ENCODE measurements at places on chromosomes 13 and 19.

GRCh38 chr19:12786141-12786870 lies 5.0 kb upstream of the JUNB start:
- peak; percentile 91 for DNase-seq

DNA sequence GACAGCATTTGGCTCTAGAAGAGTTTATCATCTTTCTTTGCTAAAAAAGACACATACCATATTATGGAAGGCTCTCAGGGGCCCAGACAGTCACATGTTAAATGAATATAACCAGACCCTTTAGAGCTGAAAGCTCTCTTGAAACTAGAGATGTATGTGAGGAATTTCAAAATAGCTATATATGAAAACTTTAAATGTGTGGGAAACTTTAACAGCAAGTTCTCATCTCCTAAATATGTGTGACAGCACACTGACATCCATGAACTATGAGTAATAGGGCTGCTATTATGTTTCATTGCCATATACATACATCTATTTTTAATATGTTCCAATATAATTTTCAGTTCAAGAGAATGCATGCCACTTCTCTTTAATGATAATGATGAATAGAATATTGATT lies 509.5 kb downstream of the GPC6 start:
- no peak for DNase-seq

DNA sequence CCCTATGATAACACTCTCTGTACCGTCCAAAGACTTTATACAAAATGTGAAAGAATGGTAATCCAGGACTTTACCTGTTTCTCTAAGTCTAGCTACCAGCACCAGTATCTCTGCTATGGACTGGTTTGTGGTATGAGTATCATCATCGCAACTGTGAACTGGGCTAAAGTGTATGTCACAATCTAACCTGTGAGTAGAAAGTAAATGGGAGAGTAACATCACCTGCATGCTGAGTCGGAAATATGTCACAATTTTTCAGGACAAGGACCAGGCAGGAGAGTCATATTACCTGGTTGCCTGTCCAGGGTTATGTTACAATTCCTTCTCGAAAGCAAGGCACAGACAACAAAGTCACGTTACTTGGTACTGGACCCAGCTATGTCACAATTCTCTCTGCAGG lies 5.1 kb upstream of the ZNF43 start:
- DNase-seq: no peak

DNA sequence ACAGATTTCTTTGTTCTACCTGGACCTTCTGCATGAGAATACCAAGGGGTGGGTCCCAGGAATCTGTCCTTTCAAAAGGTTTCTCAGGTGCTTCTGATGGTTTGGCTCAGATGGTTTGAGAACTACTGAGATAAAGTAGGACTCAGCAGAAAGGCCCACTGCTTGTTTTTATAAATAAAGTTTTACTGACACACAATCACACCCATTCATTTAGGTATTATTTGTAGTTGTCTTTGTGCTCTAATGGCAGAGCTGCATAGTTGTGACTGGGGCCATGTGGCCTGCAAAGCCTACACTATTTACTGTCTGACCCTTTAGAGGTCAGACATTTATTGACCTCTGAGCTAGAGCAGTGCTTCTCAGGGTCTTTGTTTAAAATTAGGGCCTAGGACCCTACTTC lies 17.6 kb downstream of the EDDM13 start:
- no peak for DNase-seq

DNA sequence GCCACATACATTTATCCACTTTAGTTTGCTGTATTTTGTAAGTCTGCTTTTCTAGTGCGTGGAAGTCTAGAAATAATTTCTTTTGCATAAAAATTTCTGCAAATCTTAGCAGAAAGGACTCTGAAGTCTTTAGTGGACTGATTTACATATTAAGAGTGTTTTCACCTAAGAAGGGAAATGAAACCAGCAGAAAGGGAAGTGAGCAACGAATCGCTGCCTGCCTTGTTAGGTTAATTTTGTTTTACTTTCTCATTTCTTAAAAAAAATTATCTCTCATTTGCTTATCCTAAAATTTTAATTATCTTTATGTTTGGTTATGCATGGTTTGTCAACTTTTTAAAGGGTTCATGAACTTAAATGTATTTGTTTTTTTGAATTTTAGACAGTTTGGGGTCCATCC lies 767 bp upstream of the GPR18 start:
- peak; percentile 80 for DNase-seq

DNA sequence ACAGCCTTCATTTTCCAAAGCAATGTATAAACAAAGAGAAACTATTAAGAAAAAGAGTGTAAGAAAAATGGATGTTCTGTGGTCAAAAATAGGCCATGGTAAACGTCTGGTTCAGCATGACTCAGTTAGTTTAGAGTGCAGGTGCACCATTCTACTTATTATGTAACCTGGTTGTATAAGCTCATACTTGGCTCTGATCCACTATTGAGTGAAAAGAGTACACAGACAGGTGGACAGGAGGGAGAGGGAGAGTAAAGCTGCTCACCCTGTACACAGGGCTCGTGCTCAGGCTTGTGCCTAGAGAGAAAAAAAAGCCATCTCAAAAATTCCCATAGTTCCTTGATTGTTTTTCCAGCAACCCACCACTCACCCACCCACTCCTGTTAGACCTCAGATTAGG lies 85.8 kb upstream of the ZNF91 start:
- DNase-seq: no peak

DNA sequence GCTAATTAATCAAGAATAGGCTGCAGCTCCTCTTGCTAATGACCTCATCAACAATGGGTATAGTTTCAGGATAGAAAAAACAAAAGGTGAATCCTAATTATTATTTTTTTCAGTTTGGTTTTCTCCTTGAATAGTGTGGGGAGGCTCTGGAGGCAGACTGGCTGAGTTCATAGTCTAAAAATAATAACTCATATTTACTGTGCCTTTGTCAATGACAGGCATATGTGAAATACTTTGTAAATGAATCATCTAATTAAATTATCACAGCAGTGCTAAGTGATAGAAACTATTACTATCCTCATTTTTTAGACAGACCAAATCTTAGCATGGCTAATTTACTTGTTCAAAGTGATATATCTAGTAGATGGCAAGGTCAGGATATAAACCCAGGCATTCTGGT lies 1261.0 kb upstream of the SLC10A2 start:
- no peak for DNase-seq

DNA sequence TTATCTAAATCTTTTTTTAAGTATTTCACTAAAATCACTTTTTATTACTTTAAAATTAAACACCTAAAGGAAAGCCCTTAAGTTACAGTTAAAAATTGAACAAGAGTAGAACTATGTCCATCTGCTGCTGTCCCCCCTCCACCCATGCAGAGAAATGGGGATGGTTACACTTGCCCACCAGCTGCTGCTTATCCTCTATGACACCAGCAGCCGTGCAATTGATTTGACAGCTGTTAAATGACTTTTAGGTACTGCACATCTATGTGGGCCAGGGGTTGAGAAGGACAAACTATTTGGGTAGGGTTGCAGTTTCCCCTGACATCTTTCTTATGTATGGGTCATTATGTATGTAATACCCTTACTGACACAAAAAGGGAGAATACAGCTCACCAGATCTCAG lies 77.2 kb downstream of the TBC1D4 start:
- no peak for DNase-seq

DNA sequence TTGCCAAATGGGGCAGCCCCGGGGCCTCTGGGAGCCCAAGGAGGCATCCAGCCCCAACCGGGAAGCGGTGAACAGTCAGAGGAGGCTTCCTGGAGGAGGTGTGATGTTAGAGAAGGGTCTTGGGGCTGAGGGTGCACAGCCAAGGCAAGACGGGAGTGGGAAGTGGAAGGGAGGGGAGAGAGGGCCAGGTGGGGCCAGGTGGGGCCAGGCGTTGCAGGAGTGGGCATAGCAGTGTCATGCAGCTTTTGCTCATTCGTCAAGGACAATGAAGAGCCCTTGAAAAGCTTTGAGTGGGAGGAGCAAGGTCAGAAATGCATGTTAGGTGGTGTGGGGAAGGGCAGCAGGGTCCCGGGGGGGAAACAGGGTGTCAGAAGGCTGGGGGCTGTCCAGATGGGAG lies 1.8 kb downstream of the FBN3 start:
- DNase-seq: no peak

GRCh38 chr19:6343462-6343861 lies 10.1 kb upstream of the ACER1 start:
- DNase-seq: peak; percentile 30

DNA sequence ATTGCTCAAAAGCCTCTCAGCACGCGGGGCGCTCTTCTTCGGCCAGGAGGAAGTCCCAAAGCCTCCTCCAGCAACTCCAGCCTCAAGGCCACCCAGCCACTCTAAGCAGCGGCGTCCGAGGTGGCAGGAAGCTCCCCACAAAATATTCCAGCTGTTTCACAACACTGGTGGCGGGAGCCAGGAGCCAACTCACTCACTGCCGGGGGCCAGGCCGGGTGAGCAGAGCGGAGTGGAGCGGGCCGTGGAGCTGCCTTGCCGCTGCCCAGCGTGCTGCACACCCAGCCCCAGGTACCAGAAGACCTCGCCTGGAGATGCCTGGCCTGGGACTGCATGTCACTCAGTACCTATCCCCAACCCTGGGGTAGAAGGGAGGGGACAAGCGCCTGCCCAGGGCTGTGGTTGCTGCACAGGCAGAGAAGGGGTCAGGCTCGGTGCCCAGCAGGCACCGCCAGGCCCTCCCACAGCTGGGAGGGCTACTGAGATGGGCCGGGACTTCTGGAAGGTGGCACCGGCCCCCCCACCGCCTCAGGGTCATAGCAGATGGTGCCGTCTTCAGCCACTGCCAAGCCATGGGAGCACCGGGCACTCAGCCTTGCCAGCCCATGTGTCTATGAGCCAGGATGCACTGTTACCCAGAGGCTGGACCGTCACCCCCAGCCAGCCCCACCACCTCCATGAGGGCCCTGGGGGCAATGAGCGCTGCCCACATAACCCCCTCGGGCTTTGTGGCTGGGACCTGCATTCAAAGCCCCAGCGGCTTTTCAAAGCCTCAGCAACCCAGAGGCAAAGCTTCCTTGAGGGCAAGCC lies 59.2 kb downstream of the MLLT1 start:
- peak; percentile 41 for DNase-seq

DNA sequence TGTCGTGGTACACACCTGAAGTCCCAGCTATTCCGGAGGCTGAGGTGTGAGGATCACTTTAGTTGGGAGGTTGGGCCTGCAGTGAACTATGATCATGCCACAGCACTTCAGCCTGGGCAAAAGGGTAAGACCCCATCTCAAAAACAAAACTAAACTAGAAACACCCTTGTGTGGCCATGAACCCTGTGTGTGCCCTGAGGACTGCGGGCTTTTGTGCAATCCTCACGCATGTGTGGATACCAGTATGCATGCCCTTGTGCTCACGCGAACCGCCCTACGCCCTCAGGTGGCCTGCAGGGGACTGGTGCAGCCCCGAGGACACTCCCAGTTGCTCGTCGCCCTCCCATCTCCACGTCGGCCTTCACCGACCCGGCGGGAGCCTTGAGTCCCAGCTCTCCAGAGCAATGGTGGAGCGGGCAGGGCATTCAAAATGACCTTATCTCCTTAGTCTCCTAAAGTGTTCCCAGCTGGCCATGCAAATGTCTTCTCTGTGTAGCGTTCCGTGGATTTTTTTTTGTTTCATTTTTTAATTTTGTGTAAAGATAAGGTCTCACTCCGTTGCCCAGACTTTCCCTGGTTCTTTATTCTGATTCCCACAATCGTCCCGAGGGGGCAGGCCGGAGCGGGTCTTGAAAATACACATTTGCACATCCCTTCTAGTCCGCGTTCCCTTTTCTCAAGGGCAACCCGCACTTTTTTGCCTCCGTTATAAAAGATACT lies 868 bp upstream of the EGLN2 start:
- DNase-seq: peak; percentile 94

- DNase-seq: peak; percentile 29
These were observed 175.2 kb downstream of the PAN3 start for GRCh38 chr13:28313579-28313978.

GRCh38 chr13:102141625-102142472 lies 260.0 kb downstream of the FGF14 start:
- DNase-seq: peak; percentile 1

DNA sequence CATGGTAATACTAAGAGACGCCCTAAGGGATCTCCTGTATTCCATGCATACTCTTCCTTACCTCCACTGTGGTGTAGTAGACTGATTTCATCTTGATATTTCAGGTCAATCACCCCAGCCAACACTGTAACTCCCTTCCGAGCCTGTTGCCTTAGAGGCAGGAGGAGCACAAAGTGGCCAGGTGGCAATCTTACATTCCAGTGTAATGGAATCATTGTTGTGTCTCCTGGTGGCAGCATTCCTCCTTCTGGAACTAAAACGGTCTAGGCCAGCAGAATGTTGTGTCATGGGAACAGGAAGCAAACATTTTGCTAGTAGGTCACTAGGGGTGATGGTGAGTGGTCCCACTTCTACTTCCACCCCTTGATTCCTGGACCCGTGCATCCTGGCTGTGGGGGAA lies 405.7 kb upstream of the SLC10A2 start:
- no peak for DNase-seq

GRCh38 chr19:11380653-11381537 lies 3.2 kb downstream of the EPOR start:
- peak; percentile 99 for DNase-seq

- DNase-seq: peak; percentile 35
These were observed 674 bp downstream of the BRD4 start for GRCh38 chr19:15331419-15332310.

- peak; percentile 30 for DNase-seq
These were observed 24.1 kb downstream of the SLC25A30 start for GRCh38 chr13:45393941-45394570.

DNA sequence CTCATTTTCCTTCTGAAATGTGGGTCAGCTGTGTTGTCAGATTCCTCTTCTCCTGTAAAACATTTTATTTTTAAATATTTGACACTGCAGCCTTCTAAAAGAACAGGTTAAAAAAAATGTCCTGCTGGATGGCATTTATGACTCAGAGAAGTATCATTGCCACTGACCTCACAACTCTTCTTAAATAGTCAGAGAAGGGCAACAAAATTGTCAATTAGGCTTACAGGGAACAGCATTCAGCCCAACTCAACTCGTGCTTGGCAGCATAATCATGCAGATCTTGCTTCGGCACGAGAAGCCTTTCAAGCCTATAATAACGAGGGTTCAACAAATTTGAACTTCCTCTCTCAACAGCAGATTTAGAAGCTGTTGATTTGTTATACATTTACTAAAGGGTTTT lies 296.7 kb upstream of the DACH1 start:
- no peak for DNase-seq

DNA sequence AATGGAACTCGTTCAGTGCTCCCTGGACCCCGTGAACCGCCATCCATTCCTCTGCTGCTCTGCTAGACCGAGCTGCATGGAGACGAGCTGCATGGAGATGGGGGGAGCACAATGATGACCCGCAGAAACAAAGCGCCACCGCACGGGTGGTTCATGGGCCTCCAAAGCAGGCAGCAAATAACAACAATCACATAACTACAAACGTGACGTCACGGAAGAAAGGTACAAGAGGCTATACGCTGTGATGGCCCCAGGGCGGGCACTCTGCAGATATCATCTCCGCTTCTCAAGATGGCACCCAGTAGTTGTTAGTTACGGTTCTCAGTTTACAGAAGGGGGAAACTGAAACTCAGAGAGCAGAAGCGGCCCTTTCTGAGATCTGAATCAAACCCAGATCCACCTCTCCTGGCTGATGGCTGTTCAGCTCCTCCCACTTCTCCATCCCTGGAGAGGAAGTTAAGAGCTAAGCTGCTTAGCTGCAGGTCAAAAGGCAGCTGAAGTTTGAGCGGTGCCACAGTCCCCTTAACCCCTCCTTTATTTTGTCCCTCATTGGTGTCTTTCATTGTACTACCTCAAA lies 1.7 kb downstream of the ATP13A1 start:
- DNase-seq: peak; percentile 99

Measured in MV-4-11 (cell line).